NCI-H446 (cell line): ENCODE measurements at places on chromosomes 12 and 14.
A peak's percentile ranks its signal among the peaks of the same experiment; 100 is the strongest.

- no peak for DNase-seq
Measured at GRCh38 chr14:100225169-100225568, 13.8 kb upstream of the YY1 start.

DNA sequence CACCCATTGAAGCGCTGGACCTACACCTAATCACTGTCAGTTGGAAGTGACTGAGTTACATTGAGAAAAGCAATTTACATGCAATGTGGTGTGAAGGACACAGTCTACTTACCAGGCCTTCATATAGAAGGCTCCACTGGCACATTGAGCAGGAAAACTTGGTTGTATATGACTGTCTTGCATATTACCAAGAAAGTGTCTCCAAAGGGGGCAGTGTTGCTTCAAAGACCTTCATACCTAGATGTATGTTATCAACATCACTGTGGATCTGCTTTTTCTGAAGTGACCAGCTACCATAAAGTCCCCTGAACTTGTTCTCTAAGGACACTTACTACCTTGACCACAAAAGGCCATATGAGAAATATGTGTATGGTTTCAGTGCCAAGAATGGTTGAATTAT is 64.1 kb downstream of the NELL2 start:
- peak; percentile 35 for DNase-seq

- DNase-seq, result no peak
Measured at GRCh38 chr14:51951656-51952055, 37.7 kb upstream of the RTRAF start.

- DNase-seq, result no peak
Measured at GRCh38 chr12:57766464-57767304, at the start of gene CYP27B1. TSS of gene CYP27B1 (minus strand) at chr12:57767078. CDS start at chr12:57767041, 37 bp downstream.

GRCh38 chr14:61575551-61576150 is 119.7 kb upstream of the HIF1A start:
- no peak for DNase-seq

- DNase-seq, result no peak
Measured at GRCh38 chr14:21723431-21724045, 49.9 kb upstream of the OR4E1 start.

GRCh38 chr12:113598815-113599406 is 127.2 kb upstream of the LHX5 start:
- no peak for DNase-seq

- peak; percentile 77 for DNase-seq
Measured at GRCh38 chr12:53159195-53159839, 21.2 kb upstream of the ZNF740 start.

DNA sequence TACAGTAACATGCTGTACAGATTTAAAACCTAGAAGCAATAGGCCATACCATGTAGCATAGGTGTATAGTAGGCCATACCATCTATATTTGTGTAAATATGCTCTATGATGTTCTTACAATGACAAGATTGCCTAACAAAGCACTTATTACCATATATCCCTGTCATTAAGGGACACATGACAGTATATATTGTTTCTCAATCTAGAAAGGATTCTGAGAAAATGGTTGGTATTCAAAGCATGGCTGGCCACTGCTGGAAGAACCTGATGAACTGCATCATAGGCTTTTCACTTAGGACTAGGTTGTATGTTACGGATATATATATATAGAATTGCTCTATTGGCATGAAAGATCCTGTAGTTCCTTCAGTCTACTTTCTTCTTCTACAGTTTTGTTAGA is 125.2 kb upstream of the SLC38A2 start:
- DNase-seq, result no peak

- no peak for DNase-seq
Measured at GRCh38 chr14:73834261-73834625, 17.4 kb upstream of the PTGR2 start.

- DNase-seq, result no peak
Measured at GRCh38 chr14:61385002-61385685, 63.8 kb downstream of the PRKCH start.

- DNase-seq, result peak; percentile 33
Measured at GRCh38 chr14:79363291-79363690, 848.0 kb downstream of the DIO2 start.

DNA sequence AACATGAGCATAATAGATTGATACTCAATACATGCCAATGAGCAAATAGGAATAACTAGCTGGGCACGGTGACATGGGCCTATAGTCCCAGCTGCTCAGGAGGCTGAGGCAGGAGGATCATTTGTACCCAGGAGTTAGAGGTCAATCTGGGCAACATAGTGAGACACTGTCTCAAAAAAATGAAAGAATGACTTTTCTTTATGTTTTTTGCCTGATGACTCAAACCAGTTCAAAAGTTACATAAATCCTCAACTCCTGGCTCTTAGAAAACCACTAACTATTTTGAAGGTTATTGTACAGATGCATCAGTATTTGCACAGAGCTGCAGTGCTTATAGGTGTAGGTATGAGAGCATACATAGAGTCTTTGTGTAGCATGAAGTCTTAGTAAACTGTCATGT is 219.2 kb upstream of the RGS6 start:
- DNase-seq, result no peak

GRCh38 chr14:91119556-91120311 is 5.9 kb downstream of the DGLUCY start:
- no peak for DNase-seq

- DNase-seq, result no peak
Measured at GRCh38 chr12:28162697-28163096, 27.6 kb upstream of the CCDC91 start.

- DNase-seq, result no peak
Measured at GRCh38 chr12:120460157-120460556, 9.4 kb downstream of the SRSF9 start.

DNA sequence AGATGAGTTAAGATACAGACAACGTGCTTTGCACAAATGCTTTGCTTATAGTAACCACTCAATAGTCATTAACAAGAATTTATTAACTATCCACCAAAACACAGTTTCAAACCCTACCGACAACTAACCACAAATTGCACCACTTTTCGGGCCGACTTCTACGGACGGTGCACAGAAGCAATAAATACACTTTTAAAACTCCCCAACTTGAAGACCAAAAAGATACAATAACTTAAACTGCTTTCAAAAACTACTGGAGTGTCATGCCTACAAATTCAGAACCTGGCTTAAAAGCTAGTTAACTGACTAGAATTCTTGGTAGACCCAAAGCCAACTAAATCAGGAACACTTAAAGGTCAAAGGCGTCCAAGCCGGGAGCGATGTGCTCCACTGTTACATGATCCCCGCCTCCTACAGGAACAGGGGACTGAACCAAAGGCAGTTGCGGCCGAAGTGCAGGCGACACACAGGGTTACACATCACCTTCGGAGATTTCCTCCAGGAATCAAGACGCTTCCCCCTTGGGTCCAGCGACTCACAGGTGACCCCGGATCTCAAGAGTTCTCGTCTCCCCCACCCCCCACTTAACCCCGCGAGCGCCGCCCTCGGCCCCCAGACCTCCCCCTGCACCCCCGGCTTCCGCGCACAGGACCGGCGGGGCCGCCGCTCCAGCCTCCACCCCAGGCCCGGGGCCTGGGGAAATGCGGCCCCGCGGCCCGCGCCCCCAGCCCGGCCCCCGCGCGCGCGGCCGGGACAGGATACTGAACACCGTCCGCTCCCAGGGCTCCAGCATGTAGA is 507 bp downstream of the SPTSSA start:
- DNase-seq, result peak; percentile 27

GRCh38 chr14:23183479-23183878 is at the start of gene SLC7A8:
TSS of gene SLC7A8 (minus strand) at chr14:23183660. CDS start at chr14:23182914, 746 bp downstream.
- peak; percentile 44 for DNase-seq

DNA sequence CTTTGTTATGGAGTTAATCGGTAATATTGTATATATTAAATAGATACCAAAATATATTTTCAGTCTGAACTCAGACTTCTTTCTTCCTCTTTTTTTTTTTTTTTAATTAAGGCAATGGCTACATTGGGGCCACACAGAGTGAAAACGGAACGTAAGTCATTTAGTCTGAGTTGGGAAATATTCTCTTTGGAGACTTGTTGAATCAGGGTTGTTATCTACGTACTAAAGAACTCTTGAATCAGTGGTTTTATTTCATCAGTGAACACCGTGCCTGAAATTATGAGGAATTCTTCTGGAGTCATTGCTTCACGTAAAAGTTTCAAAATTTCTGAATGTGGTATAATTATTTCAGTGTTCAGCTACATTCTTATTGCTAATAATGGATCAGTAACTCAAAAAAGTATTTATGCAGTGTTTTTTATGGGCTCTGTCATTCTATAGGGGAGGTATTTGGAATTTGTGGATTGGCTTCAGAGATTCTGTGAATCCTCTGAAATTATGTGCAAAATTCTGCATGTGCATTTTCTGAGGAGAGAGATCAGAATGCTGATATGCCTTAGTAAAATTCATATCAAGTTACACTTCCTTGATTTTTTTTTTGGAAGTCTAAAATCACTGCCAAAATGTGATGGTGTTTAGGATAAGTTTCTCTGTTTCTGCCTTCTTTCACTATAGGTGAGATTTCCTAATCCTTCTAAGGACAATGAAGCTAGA is 39.6 kb downstream of the BRMS1L start:
- DNase-seq, result no peak

GRCh38 chr12:62164036-62164435 is 96.2 kb upstream of the USP15 start:
- DNase-seq, result no peak

- DNase-seq, result no peak
Measured at GRCh38 chr14:100049220-100049619, 16.0 kb upstream of the EVL start.

GRCh38 chr12:752695-753610 is 574 bp downstream of the WNK1 start:
- DNase-seq, result no peak

GRCh38 chr14:96405677-96406076 is 13.7 kb downstream of the AK7 start:
- no peak for DNase-seq

DNA sequence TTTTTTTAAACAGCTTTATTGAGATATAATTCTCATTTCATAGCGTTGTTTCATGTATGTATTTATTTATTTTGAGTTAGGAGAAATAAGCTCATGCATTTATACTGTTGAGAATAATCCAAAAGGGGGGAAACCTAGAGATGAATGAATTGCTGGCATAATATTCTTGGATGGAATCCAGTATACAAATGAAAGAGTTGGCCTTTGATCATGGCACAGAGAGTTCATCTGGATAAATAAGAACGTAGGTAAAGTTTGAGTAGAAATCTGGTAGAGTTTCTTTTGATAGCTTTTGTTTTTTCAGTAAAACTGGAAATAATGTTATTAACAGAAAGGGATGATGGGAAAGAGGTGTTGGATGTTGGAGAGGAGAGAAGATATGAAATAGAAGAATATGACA is 166.2 kb downstream of the LRRK2 start:
- peak; percentile 15 for DNase-seq

DNA sequence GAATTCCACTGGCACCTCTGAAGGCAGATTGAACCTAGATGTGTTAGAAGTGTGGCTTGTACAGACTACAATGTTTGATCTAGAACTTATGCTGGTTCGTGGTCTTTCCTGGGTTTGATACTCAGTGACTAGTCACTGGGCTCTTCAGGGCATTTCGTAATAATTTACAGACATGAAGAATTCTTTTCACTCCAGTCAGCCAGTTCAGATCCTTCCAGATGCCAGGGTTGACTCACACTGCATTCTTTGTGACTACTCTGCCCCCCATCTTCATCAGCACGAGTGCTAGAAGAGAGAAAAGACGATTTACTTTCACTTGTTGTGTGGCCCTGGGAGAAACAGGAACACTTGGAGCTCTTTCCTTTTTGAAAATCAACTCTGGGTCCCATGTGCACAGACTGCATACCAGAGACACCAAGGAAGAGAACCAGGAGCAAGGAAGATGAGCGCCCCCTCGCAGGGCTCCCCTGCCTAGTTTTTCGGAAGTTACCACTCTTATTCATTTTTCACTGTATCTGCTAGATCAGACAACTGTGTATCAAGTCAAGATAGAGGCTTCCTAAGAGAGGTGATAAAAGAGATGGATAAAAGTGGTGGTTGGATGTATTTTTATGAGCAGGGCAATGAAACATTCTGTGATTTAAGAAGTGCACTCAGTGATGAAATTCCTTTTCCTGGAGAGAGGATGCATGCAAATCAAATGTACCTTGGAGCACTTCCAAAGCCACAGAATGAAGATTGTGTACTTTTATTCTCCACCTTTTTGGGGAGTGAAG is 33.5 kb upstream of the EVL start:
- DNase-seq, result no peak

GRCh38 chr12:112352921-112353320 is 29.3 kb downstream of the HECTD4 start:
- DNase-seq, result no peak

GRCh38 chr12:168763-169525 is 45.0 kb downstream of the SLC6A12 start:
- DNase-seq, result no peak

- no peak for DNase-seq
Measured at GRCh38 chr14:104080376-104081260, 4.9 kb upstream of the ASPG start.

GRCh38 chr12:18383203-18383602 is 121.9 kb downstream of the PIK3C2G start:
- no peak for DNase-seq

GRCh38 chr14:92207928-92208265 is 86.1 kb downstream of the CPSF2 start:
- no peak for DNase-seq

DNA sequence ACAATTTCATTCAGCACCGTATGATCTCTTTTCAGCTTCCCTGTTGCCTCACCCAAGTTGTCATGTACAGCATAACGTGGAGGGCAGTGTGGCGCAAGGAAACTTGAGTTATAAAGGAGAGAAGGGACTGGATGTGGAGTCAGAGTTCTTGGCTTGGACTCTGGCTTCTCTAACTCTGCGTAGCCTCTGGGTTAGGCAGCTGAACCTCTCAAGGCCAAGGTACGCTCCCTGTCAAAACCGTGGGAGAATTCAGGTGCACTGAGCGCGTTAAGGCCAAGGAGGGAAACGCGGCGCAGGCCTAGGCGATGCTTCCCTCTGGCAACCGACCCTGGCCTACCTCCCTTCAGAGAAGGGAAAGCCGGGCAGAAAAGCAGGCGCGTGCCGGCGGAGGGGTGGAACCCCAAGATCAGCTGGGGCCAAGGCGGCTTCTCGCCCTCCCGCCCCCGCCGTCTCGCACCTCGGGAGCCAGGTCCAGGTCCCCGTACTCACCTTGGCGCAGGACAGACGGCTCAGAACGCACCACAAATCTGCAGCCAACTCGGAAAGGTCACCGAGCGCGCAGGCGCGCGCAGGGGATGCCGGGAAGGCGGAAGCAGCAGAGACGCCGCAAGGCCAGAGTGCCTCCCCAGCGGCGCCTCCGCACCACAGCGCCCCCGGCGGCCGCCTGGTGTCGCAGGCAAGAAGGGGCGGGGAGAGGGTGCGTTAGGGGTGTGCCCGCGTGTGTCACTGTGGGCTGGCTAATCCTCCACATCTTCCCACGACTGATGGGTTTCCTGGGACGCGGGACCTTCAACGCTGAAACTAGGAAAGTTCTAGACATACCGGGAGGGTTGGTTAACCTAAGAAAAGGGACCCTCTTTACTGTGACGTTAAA is 7.0 kb upstream of the TDRD9 start:
- peak; percentile 97 for DNase-seq

GRCh38 chr14:52641745-52642144 is 53.6 kb downstream of the ERO1A start:
- DNase-seq, result no peak
